ENCODE measurements at places on chromosomes 11 and 22. TPM values are rescaled to one million over a fixed set of nuclear protein-coding genes. Genes with fewer than 3 reads are reported as not detected.

Gene FAT3
- total RNA-seq: 0.24 TPM

Gene TESMIN
- 0.46 TPM for total RNA-seq

Gene TTC28
- 12.2 TPM for total RNA-seq

Gene IGLL1
- total RNA-seq: not detected

Gene PHLDB1
- total RNA-seq: 102 TPM

Gene KCNJ1
- total RNA-seq: not detected

Gene TMEM191C
- total RNA-seq: 0.65 TPM

Gene LRRC32
- 30.3 TPM for total RNA-seq

Gene MYO18B
- 114 TPM for total RNA-seq

Gene MN1
- total RNA-seq: 6.3 TPM

Gene MYRF
- 0.16 TPM for total RNA-seq

Gene NAALAD2
- total RNA-seq: 1.2 TPM

Gene C11orf87
- 0.03 TPM for total RNA-seq

Gene E2F8
- total RNA-seq: 2.0 TPM

Gene C11orf98
- 30.4 TPM for total RNA-seq

Gene LYVE1
- 77.2 TPM for total RNA-seq

Gene GUCY1A2
- 10.6 TPM for total RNA-seq

Gene CECR2
- 5.5 TPM for total RNA-seq

Gene ADSL
- total RNA-seq: 52.0 TPM

Gene C22orf15
- not detected for total RNA-seq

Gene SAA2
- total RNA-seq: 1.3 TPM

Gene CRYBA4
- not detected for total RNA-seq

Gene PDGFD
- total RNA-seq: 8.9 TPM

Gene ST14
- 1.8 TPM for total RNA-seq

Gene NAALADL1
- 3.1 TPM for total RNA-seq

Gene DDI1
- total RNA-seq: not detected

Gene POTEH
- total RNA-seq: not detected

Gene OR6T1
- not detected for total RNA-seq

Gene LDLRAD3
- total RNA-seq: 1.2 TPM

Gene ZNF215
- 0.22 TPM for total RNA-seq

Gene RIMBP3C
- total RNA-seq: not detected

Gene NXPE2
- total RNA-seq: not detected

Gene IGSF9B
- 38.9 TPM for total RNA-seq

Gene USH1C
- 0.78 TPM for total RNA-seq

Gene HIRA
- total RNA-seq: 18.2 TPM

Gene DGCR8
- 15.4 TPM for total RNA-seq
